Neural crest cell (in vitro differentiated cells): ENCODE measurements at places on chromosomes 4 and X. TPM values are rescaled to one million over a fixed set of nuclear protein-coding genes. Genes with fewer than 3 reads are reported as not detected.

AREG gene
- not detected in 2 replicates for total RNA-seq

HTRA3 gene
- total RNA-seq, result 3.4 and 3.7 TPM in 2 replicates

- DNase-seq, result no peak
These were observed 111.4 kb downstream of the SH3KBP1 start for GRCh38 chrX:19775830-19776485.

TMEM31 gene
- total RNA-seq, result 2.0 TPM in 1 of 2 replicates, not detected in the other

DNA sequence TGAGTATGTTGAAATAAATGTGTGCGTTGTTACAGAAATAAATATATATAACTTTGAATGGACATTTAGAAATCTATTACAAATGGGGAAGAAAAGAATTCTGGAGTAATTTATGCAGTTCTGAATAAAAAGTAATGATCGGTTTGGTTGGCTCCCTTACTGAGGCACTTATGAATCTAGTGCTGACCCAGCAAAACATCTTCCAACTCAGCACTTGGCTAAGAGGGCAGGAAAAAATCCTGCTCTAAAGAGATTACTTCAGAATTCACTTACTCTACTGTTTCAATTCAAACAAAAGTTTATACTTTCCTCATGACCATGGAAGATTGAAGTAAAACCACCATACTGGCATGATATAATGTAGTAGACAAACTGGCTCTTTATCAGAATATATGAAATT, 123.9 kb upstream of the RXFP1 start:
- DNase-seq, result no peak

- DNase-seq, result no peak
These were observed 203.3 kb downstream of the MAPK10 start for GRCh38 chr4:86156531-86156930.

DNASE1L1 gene
- total RNA-seq, result 9.3 and 11.5 TPM in 2 replicates

- no peak for DNase-seq
These were observed 41.1 kb downstream of the IL13RA2 start for GRCh38 chrX:114976292-114976691.

ERCC6L gene
- total RNA-seq, result 13.3 and 14.2 TPM in 2 replicates

SMIM31 gene
- total RNA-seq, result not detected in 2 replicates

DNA sequence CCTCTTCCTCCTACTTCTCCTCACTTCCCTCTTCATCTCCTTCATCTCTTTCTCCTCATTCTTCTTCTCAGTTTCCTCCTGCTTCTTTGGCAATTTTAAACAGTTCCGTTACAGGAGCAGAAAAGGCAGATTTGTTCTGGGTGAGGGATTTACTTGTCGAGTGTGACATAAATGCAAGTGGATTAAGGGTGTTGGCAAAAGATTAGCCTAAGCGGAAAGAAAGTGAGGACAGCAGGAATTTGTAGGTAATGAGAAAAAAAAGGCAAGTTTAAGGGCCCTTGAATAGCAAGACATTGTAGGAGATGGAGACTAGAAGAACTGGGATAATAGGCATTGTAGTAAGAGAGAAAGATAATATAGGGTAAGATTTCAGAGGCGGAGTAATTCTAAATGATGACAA, 841.6 kb downstream of the RAPGEF2 start:
- DNase-seq, result no peak

MSN gene
- total RNA-seq, result 184 and 185 TPM in 2 replicates

DNA sequence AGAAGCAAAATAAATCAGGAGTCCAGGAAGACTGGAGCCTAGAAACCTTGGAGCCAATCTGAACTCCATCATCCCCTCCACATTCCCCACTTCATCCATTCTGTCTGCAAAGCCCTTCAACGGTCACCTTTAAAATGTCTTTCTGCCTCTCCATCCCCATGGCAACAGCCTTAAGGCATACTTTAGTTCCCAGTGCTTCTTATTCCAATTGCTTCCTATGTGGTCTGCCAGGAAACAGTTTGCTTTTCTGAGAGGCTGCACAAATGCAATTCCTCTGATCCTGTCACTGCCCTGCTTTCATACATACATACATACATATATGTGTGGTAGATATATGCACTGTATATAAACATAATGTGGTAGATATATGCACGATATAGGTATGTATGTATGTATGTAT, 786 bp upstream of the MAGEH1 start:
- DNase-seq, result no peak

GRCh38 chr4:7901311-7901885, 38.3 kb downstream of the AFAP1 start:
- DNase-seq, result no peak

F11 gene
- not detected in 2 replicates for total RNA-seq

DNA sequence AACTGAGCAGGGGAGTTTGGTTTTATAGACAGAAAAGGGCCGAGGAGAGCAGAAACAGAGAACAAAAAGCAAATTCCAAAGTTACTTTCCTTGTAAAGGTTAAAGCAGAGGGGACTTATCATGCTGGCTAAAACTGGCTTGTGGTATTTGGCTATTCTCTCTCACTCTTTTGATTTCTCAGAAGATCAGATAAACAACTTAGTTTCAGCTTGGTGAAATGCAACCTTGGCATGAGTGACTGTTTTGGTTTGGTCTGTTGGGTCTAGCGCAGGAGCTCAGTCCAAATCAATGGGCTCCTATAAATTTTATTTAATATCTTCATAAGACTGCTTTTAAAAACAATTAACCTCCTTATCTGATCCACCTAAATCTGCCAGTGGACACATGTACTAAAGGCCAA, 47.3 kb upstream of the KIAA1210 start:
- no peak for DNase-seq

DNA sequence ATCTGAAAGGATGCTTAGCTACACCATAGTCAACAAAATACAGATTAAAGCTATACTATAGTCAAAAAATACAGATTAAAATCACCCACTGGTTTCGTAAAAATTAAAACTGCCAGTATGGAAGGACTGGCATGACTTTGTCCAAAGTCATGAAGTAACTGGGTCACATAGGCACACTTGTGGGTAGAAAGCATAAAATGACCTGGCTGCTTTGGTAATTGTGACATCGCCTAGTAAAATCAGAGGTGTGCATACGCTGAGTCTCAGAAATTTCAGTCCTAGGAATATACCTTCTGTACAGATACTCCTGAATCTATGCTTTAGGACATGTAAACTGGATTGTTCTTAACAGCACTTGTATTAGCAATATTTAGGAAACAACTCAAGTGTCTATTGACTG, 28.1 kb downstream of the CLNK start:
- no peak for DNase-seq

DNA sequence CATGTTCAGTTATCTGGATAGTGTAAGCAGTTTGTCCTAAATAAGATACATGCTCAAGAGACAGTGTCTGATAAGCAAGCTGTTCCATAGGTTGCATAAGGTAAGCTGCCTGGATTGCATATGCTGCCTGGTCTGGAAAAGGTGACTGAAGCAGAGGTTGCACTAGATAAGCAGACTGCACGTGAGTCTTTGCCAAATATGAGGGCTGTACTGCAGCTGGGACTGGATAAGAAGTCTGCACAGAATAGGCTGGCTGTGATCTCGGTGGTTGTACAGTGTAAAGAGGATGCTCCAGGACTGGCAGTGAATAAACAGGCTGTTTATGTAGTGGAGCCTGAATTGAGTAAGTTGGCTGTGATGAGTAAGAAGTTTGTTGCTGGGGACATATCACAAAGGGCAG, 68.9 kb downstream of the WNK3 start:
- no peak for DNase-seq
